Amniotic epithelial cell (primary cell): ENCODE measurements at places on chromosomes 4 and X.

DNA sequence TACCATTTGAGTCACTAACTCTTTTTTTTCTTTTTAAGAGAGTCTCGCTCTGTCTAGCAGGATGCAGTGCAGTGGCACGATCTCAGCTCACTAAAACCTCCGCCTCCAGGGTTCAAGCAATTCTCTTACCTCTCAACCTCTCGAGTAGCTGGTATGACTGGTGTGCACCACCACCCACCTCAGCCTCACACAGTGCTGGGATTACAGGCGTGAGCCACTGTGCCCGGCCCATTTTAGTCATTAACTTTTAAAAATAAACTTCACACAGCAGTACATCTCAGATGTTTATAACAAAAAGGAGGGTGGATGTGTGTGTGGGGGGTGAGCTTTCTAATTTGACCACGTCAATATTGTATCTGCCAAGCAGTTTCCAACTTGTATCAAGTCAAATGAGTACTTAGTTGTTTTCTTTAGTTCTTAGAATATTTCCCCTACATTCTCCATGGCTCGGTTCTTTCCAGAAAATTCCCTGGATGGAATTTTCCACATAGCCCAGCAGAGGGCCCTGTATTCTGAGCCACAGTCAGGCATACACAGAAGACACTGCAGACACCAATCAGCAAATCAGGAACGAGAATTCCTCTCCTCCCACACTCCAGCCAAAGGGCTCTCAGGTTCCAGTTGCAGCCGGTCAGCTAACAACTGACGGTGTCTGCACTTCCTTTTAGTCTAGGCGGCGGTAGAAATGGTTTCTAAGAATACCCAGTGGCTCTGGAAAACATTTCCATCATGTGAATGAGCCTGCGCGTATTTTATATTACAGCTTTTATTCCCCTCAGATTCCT lies 20.1 kb upstream of the ARAF start:
- DNase-seq: peak; percentile 93

- DNase-seq: no peak
Measured at GRCh38 chr4:138890891-138891570, 124.5 kb upstream of the NOCT start.

DNA sequence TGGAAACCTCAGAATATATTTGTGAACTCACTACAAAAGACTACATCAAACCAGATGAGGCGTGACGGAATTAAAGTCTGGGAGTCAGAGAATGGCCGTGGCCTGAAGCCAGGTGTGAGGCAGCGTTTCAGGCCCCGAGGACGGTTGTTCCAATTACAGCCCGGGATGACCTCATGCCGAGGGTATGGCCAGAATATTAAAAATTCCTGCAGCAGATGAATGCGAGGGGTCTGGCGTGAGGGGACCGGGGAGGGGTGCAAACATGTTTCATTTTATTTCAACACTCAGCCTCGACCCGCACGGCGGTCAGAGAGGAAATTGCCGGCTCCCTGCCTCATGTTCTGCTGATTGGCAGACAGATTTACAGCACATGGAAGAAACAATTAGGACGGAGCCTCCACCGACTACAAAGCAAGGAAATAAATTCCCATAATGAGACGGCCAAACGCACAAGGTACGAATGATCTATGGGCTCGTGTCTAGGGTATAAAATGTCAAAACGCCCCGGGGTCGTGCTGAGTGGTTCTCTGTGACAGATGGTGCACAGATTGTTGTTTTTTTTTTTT lies 289.7 kb downstream of the SHOX start:
- DNase-seq: no peak

GRCh38 chrX:122622795-122623194 lies 561.3 kb upstream of the GRIA3 start:
- no peak for DNase-seq

DNA sequence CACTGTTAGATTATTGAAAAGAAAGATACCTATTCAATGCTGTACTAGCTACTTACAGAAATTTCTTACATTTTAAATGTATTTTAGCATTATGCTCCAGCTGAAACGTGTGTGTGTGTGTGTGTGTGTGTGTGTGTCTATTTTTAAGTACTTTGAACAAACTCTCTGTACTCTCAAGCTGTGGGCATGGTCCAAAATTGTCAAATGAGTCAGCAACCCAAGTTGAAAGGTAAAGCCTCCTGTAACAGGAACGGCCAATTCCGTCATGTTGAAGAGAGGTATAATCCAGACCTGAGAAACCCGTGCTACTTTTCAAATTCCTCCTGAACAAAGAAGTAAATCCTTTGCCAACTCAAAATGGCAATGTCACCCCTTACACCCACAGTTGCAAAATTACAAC lies 20.5 kb downstream of the MAOB start:
- no peak for DNase-seq

DNA sequence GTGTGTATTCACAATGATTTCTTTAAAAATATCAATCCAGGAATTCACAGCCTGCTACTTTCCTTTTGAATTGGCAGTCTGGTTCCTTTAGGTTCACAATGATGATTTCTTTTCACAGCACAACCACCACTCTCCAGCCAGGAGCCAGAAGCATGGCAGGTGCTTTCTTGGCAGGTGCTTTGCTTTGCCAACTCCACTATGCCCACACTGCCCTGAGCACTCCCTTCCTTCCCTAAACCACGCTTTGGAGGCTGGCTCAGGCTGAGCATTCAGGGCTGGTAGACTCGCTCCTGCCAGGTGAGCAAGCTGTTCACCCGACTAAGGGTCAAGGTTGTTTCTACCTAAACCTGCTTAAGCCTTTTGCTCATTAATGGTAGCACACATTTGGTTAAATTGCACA lies 184.5 kb downstream of the SH3KBP1 start:
- no peak for DNase-seq

GRCh38 chr4:155392481-155393184 lies 15.9 kb upstream of the MAP9 start:
- DNase-seq: peak; percentile 91

GRCh38 chr4:145218251-145218650 lies 37.9 kb upstream of the OTUD4 start:
- DNase-seq: no peak

- peak; percentile 27 for DNase-seq
Measured at GRCh38 chr4:125101719-125102118, 213.0 kb upstream of the FAT4 start.

DNA sequence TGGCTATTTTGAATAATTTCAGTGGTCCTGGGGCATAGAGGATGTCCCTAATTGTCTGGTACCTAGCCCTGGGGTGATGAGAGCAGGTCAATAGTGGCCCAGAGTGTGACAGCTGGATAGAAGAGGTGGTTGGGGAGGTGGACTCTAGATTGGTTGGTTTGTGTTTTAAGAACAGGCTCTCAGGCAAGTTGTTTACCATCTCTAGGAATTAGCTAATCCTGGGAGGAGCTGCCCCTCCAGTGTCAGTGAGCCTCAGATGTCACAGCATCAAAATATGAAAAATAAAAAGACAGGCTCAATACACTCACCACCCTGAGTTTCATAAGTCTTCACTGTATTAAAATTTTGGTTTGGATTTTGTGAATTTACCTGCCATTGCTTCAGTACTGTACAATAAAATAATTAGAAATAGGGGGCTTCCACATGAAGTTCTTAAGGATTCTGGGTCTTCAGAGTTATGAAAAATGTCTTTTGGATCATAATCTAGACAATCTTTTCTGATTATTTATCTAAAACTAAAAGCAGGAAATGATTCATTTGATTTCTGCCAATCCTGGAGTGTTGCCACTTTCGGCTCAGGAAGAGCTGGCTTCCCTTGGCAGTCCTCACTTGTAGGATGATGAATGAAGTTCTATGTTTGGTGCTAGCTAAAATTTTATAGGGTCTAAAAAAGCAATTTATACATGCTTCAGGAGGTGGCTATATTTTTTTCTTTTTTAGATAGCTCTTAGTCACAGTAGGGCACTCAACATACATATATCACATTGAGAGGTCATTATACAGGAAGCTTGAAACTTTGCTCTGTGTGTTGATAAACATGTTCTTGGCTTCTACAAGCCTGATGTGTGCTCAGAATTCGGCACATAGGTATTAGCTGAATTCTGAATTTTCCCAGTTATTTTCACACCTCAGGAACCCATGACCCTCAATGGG lies 395.1 kb downstream of the RAB28 start:
- DNase-seq: no peak

- DNase-seq: no peak
Measured at GRCh38 chr4:108031427-108032083, 41.9 kb downstream of the HADH start.

DNA sequence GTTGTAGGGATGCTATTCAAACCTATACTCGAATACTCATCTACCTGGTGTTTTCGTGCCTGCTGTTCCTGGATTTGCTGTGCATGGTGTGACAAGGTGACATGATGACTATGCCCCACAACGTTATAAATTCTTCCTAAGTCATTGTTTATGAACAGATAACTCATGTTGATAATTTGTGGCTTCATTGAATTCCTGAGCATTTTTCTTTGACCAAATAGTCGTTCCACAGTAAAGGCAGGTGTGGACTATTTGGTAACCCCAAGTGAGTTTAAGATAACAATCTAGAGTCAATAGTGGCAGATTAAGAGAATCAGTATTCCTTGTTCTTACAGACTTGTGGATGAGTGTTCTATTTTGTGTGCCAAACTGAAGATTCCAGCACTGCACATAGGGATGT lies 59.9 kb downstream of the SNX25 start:
- DNase-seq: no peak

DNA sequence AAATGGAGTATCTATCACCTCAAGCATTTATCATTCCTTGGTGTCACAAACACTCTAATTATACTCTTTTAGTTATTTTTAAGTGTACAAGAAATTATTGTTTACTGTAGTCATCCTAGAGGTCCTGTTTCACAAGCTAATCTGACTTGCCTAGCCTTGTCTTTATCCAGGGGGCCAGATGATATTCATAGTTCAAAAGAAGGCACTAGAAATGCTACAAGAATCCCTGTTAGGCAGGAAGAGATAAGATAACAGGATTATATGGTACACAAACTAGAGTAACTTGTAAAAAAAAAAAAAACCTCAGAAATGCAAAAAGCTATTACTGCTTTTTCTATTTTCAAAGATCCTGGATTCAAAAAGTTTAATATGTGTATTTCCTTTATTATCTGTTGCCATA lies 95.8 kb downstream of the MBNL3 start:
- peak; percentile 68 for DNase-seq

DNA sequence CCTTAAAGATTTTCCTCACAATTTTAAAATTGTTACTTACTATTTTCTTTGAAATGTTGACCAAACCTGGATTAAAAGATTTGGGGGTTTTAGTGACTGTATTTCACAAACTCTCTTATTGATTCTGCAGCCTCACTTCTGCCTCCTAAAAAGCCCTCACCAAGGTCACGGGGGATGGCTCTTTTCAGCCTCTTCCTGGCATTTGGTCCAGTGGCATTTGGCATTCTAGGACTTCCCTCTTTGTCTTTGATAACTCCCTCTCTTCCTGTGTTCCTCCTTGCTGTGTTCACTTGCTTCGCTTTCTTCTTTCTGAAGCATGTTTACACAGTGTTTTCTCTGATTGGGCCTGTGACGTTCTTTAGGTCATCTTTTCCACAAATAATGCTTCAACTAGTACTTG lies 21.5 kb downstream of the PKD2 start:
- no peak for DNase-seq

- no peak for DNase-seq
Measured at GRCh38 chr4:99961711-99962110, 11.6 kb upstream of the H2AZ1 start.

DNA sequence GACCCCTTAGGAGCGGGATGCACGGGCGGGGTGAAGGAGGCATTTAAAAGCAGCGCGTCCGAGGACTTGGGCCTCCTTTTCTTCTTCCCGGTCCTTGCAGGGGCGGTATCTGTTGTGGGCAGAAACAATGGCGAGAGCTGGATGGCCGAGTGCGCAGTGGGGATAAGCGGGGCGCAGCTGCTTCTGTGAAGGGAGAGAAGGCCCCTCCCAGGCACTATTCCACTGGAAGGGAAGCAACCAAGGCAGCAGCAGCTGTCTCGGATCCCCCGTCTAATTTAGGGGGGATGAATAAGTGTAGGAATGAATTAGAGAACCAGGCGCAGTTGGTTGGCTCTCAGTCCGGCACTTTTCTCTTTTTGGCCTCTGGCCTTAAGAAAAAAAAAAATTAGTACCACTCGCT lies 995 bp downstream of the SMARCA5 start:
- peak; percentile 52 for DNase-seq

- DNase-seq: no peak
Measured at GRCh38 chr4:74751247-74751646, 43.1 kb downstream of the BTC start.

GRCh38 chr4:112061207-112061817 lies 83.9 kb upstream of the FAM241A start:
- no peak for DNase-seq

GRCh38 chr4:134650461-134650860 lies 448.9 kb upstream of the PABPC4L start:
- no peak for DNase-seq

DNA sequence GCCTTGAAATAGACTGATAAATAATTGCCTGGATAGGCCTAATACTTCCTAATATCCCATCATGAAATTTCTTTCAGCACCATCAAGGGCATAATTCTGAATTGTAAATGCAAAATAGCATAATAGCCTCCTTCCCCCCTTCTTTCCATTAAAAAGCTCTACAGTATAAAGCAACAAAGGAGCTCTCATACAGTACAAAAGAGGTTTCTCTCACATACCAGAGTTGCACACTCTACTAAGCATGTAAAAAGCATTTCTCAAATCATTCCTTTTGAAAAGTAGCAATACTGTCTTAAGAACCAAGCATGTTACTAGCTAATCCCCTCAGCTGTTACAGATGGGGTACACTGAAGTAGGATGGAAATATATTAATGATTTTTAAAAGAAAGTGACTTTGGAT lies 509.0 kb downstream of the KLHL13 start:
- no peak for DNase-seq

GRCh38 chr4:11529625-11530201 lies 101.0 kb upstream of the HS3ST1 start:
- peak; percentile 84 for DNase-seq

DNA sequence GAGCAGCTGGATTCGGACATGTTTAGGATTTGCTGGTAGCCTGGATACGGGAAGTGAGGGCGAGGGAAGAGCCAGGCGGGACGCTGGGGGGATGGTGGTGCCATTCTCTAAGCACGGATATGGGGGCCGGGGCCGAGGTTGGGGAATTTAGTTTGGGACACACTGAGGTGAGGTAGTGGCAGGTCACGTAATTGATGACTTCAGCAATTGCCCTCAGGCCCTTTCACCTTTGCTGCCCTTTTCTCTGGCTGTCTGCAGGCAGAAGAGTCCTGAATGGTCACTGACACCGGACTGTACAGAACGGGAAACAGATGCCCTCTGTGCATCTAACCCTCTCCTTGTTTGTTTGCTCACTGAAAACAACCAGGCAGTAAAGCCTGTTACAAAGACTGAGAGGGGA lies 16.9 kb upstream of the HMGB3 start:
- DNase-seq: no peak

- DNase-seq: no peak
Measured at GRCh38 chr4:130851107-130851506, 1755.2 kb downstream of the C4orf33 start.

- DNase-seq: no peak
Measured at GRCh38 chr4:88187766-88188165, 29.3 kb upstream of the ABCG2 start.

- no peak for DNase-seq
Measured at GRCh38 chr4:10893395-10893794, 208.8 kb upstream of the CLNK start.
